Epithelial cell of prostate (primary cell): ENCODE measurements at places on chromosomes 2 and 18.

- no peak for DNase-seq
These were observed 39.1 kb downstream of the MRPS5 start for GRCh38 chr2:95082477-95082876.

GRCh38 chr2:168962636-168963035, 61.5 kb downstream of the G6PC2 start:
- no peak for DNase-seq

- DNase-seq: no peak
These were observed 104.8 kb downstream of the COLEC12 start for GRCh38 chr18:395456-396250.

- DNase-seq: no peak
These were observed 66.5 kb upstream of the TNFRSF11A start for GRCh38 chr18:62258616-62259015.

DNA sequence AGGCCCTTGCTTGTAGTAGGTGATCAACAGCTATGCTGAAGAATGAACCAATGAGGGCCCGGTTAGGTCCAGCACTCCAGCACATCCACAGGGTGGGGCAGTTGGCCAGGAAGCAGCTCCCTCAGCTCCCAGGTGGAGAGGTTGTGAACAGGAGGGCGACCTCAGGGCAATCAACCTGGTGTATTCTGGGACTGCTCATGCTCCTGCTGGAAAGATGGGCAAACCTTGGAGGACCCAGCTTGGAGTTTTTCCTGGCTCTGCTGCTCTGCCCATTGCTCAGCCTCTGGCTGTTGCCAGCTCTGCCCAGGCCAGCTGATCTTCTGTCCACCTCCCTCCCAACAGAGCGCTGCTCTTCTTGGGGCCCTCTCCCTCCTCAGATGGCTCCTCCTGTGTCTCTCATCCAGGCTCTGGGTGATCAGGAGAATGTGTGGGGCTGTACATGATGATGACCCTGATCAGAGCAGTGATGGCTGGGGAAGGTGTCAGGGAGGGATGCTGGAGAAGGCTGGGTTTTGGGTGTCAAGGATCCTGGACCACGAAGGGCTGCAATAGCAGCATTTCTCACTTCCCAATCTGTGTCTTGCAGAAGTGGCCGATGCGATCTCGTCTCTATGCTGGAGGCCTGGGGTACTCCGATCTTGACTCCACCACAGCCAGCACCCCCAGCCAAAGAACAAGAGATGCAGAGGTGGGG, 3.4 kb downstream of the TCF23 start:
- no peak for DNase-seq

- peak; percentile 44 for DNase-seq
These were observed 55.4 kb upstream of the GLI2 start for GRCh38 chr2:120680136-120680761.

GRCh38 chr2:27844821-27845255, 45.3 kb downstream of the RBKS start:
- no peak for DNase-seq

GRCh38 chr18:77267969-77268368, 18.3 kb downstream of the GALR1 start:
- no peak for DNase-seq

GRCh38 chr2:48841126-48841525, 85.6 kb upstream of the LHCGR start:
- DNase-seq: no peak

DNA sequence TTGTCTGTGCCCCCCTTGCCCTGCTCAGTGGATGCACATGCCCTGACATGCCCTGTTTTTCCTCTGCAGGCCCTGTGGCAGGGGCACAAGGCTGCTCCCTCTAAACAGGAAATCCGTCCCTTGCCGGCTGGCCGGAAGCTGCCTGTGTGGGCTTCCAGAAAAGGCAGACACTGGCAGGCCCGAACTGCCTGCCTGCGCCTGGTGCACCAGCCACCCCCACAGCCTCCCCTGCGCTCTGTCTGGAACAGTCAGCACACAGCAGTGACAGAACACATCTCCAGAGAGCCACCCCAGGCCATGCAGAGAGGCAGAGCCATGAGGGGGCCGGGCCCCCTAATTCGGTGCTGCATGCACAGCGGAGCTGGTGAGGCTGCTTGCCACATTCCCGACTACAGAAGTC, 33.5 kb downstream of the LOXHD1 start:
- no peak for DNase-seq

DNA sequence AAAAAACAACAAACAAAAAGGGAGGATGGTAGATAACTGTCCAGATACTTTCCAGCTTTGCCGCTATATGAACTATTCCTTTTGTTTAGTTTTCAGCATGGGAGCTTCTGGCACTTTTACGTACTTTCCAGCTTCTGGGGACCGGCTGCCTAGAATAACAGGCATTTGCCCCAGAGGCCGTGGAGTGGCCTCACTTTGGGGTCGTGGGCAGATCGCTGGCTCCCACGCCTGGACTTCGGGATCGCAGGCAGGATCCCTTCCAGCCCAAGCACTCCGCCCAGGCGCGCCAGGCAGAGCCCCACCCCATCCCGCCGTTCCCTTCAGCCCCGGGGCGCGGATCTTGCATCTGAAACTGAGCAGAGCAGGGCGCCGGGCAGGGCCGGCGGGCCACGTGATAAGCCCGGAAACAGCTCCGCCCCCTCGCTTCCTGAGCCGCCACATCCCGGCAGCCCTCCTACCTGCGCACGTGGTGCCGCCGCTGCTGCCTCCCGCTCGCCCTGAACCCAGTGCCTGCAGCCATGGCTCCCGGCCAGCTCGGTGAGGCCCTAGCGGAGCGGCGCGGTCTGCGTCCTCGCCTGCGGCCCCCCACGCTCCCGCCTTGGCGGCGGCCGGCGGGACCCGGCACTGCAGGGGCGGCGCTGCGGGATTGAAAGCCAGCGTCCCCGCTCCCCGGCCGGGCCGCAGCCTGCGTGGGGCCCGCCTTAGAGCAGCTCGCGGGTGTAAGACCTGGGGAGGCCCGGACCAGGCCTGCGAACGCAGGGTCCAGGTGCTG, at the start of gene ATIC:
TSS of gene ATIC (plus strand) at position 435 of the 772 bp plus-strand sequence. CDS start at position 519, 84 bp downstream.
- peak; percentile 76 for DNase-seq

DNA sequence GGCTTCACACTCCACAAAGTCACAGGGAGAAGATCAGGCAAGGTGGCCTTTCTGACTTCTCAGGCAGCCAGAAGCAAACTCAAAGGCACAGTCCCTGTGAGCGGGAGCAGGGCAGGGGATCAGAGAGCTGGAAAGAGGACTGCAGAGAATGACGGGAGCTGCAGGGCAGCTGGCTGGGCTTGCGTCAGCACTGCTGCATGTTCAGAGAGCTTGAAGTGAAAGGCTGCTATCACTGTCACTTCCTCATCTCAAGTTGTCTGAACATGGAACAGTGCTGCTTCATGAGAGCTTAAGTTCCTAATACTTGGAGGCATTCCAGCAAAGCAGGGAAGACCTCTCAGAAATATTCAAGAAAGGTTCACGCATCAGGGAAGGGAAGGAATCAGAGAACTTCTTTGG, 20.4 kb downstream of the TGFBRAP1 start:
- no peak for DNase-seq

GRCh38 chr2:154992826-154993225, 294.3 kb downstream of the KCNJ3 start:
- DNase-seq: no peak

GRCh38 chr2:127644066-127645025, 1.6 kb upstream of the GPR17 start:
- no peak for DNase-seq

DNA sequence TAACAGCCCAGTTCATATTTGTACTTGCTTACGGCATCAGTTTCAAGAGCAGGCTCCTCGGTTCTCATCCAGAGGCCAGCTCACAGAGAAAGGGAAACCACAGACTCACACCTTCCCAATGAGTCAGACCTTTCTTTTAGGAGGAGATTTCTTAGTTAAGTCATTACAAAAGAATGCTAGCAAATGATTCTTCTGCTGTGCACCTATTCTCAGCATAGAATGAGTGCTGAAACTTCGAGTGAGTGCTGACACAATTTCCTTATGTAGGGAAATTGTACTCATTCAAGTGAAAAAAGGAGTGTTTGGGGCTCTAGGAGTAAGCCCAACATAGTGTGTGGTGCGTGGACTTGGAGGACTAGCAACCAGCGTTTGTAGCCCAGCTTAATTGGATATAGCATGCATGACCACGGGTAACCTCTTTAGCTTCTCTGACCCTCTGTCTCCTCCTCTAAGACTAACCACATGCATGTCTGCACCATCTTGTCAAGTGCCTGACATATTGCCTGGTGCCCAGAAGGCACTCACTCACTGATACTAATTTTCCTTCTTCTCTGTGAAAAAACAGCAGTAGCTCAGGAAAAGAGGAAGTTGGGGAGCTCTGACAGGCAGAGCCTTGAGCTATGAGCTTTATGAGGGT, 87.0 kb downstream of the ALPK2 start:
- peak; percentile 97 for DNase-seq

GRCh38 chr2:142714600-142714999, 162.9 kb upstream of the KYNU start:
- DNase-seq: no peak

DNA sequence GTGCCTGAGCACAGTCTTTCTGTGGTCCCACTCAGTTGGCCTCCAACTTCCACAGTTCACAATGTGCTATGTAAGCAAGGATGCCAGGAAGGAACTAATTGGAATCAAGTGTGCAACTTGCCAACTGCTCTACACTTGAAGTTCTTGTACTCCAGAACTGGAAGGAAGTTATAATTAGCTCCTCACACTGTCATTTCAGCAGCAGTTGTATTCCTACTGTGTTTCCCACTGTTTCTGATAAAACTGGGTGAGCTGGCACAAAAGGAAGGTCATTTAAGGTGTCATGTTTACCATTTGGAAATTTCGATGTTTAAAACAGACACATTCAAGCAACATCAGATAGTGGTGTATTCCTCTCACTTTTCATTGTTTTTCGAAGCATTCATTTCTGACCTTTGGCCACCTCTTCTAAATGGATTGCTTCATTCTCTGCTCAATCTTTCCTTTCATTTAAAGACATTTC, 84.2 kb downstream of the ANTXR1 start:
- DNase-seq: no peak

- DNase-seq: no peak
These were observed 335.4 kb upstream of the CDH2 start for GRCh38 chr18:28512357-28512756.

- no peak for DNase-seq
These were observed 29.1 kb downstream of the HPCAL1 start for GRCh38 chr2:10331702-10332401.

DNA sequence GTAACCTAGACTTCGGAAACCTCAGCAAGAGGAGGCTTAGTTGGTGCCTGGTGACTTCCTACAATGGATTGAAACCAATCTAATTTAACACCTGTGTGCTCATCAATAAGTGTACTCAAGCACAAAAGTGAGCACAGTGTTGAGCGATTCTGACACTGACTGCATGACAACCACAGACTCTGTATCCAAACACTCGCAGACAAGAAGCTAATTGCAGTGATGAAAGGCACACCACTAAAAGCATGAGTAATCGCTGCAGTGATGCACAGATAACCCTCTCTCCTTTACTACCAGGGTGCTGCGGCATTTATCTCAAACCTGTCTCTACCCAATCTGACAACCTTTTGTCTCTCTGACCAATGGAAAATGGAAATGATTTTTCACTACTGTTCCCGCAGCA, 168.1 kb downstream of the AFF3 start:
- DNase-seq: peak; percentile 8

GRCh38 chr2:127545189-127545588, 9.7 kb downstream of the MYO7B start:
- no peak for DNase-seq
